Activated CD8-positive, alpha-beta memory T cell treated with anti-CD3 and anti-CD28 coated beads, Interleukin-2, amount 10 ng/mL, durations not matched to agents 7 days and 5 days (primary cell): ENCODE measurements at places on chromosomes 2 and 18. TPM values are rescaled to one million over a fixed set of nuclear protein-coding genes. Genes with fewer than 3 reads are reported as not detected.

DNA sequence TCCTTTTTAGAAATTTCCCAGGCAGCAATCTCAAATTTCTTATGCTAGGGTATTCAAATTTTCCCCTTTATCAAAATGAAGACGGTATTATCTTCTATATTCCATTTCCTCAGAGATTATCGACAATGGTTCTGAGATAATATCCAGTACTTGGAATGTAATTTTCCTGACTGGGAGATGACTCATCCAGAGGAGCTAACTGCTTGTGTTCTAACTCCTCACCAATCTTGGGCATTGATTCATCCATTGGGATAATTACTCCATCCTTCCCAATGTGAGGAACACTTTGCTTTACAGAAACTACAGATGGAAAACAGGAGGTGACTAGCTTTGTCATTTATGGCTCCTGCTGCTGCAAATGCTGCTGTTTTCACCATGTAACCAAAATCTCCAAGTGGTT lies 239.4 kb upstream of the LYPD1 start:
- DNase-seq: no peak

DNA sequence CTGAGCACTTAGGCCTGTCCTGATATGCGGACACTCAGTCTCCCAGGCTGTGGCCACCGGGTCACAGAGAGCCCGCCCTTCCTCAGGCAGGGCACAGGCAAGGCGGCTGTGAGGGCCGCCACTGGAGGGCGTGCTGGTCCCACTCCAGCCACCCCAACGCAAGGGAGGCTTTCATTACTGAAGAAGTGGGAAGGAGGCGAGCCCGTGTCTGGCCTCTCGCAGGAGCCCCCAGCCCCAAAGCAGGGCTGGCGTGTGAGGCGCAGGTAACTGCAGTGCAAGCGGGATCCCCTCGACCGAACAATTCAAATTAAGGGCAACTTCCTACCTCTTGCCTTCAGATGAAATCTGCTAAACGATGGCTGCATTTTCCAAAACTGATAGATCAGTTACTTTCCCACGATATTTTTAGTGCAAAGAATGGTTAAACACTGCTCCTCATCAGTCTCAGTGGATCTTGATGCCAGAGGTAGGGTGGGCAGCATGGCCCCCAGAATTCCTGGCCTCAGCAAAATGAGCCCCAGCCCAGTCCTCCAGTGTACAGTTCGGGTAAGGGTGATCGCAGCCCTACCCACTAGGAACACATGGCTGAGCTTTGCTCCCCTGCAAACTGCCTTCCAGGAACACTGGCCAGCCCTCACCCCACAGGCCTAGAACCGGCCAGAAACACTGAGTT lies 97.2 kb downstream of the SEPTIN10 start:
- no peak for DNase-seq

Gene GPR39
- total RNA-seq: not detected

Gene CCDC148
- total RNA-seq: not detected

DNA sequence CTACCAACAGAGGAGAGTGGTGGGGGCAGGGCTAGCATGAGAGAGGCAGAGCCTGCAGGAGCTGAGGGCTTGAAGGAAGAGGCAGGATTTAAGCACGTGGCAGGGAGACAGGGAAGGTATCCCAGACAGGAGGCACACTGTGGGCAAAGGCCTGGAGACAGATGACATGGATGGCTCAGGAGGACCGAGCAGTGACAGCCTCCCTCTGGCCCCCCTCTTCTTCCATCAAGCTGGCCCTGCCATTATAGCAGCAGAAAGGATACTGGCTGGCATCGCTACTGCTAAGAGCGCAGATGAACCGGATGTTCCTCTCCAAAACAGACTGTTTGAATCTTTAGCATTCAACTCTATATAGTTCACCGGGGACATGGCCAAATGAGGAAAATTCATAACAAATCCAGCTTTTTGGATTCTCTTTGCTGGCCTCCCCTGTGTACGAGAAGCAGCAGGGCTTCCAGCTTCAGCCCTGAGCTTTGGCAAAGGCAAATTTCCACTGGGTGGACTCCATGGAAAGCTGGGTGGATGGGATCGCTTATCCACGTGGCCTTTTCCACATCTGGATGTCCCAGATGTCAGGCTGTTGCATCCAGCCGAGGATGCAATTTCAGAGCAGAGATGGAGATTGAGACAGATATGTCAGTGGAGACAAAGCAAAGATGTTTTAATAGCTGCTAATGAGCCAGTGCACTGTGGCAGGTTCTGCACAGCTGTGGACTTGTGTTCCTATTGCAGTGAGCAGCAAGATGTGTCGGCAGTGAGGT lies 36.2 kb downstream of the CAPN13 start:
- DNase-seq: peak; percentile 21

DNA sequence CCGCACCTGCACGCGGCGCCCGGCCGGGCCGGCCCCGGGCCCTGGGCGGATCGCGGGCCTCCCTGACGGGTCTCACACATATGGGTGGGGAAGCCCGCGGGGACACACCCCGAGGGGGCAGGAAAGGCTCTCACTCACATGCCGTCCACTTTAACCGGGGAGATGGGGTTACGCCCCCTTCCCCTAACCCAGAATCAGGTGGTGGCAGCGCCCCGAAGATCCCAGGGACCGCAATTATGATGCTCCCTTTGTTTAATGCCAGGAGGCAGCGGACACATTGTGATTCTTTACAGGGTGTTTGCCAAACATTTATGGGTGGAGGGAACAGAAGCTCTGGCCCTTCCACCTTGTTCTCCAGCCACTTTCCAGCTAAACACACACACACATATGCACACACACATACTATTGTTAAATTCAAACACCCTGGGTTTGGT lies 424 bp upstream of the ANKRD44 start:
- no peak for DNase-seq

DNA sequence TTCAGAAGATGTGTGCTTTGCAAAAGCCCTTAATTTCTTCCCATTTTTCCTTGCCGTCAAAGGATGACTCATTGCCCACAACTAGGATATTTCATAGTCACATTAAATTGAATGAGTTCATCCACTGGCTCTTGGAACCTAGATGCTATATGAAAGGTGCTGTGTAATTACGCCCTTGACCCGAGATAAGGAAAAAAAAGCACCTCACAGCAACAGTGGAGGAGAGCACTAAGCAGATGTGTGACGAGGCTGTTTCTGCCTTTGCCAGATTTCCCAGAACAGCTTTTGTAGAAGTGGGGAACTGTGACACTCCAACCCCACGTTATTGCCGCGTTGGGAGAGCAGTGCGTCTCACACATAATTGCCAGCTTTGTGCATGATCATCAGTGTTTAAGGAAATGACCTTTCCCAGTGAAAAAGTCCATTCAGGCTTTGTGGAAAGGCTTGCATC lies 33.3 kb upstream of the TMEM87B start:
- DNase-seq: no peak

DNA sequence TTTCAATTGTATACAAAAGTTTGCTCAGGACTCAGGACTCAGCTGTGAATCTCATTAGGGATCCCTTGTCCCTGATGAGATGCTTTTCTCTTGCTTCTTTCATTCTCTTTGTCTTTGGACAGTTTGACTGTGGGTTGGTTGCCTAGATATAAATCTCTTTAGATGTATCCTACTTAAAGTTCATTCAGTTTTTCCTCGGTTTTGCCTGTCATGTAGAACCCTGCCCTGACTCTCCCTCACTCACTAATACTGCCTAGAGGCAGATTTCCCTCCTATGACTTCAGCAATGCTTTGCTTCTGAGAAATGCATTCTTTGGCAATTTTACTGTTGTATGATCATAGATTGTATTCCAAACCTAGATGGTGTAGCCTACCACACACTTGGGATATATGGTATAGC lies 421.4 kb upstream of the TCF4 start:
- no peak for DNase-seq
